Endothelial cell of umbilical vein (primary cell): ENCODE measurements at places on chromosomes 4 and X. TPM values are rescaled to one million over a fixed set of nuclear protein-coding genes. Genes with fewer than 3 reads are reported as not detected.

SRPK3 gene
- 0.18 and 0.40 TPM in 2 replicates for total RNA-seq

AKAP14 gene
- not detected in 2 replicates for total RNA-seq

TMEM271 gene
- total RNA-seq = not detected in 2 replicates

USP26 gene
- total RNA-seq = not detected in 2 replicates

FAM184B gene
- total RNA-seq = not detected in 2 replicates

ZNF185 gene
- 19.7 and 31.6 TPM in 2 replicates for total RNA-seq

OPRPN gene
- total RNA-seq = not detected in 2 replicates

HGFAC gene
- 0.42 and 0.49 TPM in 2 replicates for total RNA-seq

FAM9C gene
- not detected in 2 replicates for total RNA-seq

FABP2 gene
- total RNA-seq = not detected in 2 replicates

ALAS2 gene
- not detected in 2 replicates for total RNA-seq

PKD2 gene
- total RNA-seq = 27.0 and 33.5 TPM in 2 replicates

DNA sequence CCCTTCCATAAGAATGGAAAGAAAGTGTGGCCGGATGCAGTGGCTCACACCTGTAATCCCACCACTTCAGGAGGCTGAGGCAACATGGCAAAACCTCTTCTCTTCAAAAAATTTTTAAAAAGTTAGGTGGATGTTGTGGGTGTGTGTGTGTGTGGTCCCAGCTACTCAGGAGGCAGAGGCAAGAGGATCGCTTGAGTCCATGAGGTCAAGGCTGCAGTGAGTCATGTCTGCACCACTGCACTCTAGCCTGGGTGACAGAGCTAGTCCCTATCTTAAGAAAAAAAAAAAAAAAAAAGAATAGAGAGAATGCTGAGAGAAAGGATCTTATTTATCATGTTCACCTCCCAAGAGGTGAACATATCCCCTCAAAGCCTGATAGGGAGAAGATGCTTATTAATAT, 492.1 kb upstream of the SMIM31 start:
- DNase-seq = no peak

DNA sequence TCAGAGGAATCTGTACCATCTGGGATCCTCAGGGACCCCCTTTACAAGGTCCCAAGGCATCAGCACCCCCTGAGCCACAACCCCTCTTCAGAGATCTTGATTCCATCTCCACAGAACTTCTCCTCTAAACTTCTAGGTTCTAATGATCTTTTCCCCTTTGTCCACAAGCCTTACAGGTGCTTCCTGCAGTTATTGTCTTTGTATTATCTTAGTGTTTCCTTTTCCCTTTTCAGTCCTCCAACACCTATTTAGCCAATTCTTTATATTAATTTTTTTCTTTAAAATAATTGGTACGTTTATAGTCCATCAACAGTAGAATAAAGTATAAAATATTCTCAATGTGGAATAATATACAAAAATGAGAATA, 35.2 kb upstream of the FAM241A start:
- no peak for DNase-seq

- no peak for DNase-seq
These were observed 12.9 kb downstream of the DCAF8L1 start for GRCh38 chrX:27968352-27968751.

GRCh38 chr4:120853161-120853935, 69.2 kb downstream of the PRDM5 start:
- DNase-seq = no peak

- peak; percentile 13 for DNase-seq
These were observed 37.4 kb upstream of the SLC10A4 start for GRCh38 chr4:48445704-48446103.

DNA sequence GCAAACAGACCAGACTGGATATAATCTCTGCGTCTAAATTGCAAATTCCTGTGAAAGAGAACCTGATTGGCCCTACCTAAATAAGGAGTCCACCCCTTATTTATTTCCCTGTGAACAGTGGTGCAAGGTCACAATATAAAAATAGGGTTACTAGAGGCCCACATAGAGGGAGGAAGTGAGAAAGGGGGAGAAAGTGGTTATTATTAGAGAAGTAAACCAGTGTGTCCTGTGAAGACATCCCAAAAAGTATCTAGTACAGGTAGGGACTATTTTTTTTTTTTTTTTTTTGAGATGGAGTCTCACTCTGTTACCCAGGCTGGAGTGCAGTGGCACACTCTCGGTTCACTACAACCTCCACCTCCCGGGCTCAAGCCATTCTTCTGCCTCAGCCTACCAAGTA, 15.0 kb upstream of the FRYL start:
- no peak for DNase-seq

DNA sequence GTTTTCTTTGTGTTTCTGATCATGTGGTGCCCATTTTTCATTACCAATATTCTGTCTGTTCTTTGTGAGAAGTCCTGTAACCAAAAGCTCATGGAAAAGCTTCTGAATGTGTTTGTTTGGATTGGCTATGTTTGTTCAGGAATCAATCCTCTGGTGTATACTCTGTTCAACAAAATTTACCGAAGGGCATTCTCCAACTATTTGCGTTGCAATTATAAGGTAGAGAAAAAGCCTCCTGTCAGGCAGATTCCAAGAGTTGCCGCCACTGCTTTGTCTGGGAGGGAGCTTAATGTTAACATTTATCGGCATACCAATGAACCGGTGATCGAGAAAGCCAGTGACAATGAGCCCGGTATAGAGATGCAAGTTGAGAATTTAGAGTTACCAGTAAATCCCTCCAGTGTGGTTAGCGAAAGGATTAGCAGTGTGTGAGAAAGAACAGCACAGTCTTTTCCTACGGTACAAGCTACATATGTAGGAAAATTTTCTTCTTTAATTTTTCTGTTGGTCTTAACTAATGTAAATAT, 110.4 kb downstream of the IL13RA2 start:
- no peak for DNase-seq

- DNase-seq = no peak
These were observed 16.8 kb downstream of the RS1 start for GRCh38 chrX:18654875-18655836.

- no peak for DNase-seq
These were observed 124.3 kb upstream of the GALNT7 start for GRCh38 chr4:173044340-173044739.

DNA sequence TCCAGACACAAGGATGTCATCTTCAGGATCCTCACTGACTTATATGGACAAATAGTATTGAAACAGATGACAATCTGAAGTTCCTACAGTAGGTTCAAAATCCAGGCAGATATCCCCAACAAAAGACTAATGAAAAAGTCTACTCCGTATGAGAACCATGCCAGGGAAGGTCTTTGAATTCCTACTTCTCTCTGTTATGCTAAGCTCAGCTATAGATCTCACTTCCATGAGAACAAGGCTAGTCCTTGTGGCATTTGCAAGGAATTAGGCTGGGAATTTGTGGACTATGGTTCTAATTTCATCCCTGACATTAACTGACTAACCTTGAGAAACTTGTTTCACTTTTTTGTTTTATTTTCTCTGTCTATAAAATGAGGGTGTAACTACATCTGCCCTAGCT, 229.8 kb downstream of the IL1RAPL2 start:
- DNase-seq = no peak

DNA sequence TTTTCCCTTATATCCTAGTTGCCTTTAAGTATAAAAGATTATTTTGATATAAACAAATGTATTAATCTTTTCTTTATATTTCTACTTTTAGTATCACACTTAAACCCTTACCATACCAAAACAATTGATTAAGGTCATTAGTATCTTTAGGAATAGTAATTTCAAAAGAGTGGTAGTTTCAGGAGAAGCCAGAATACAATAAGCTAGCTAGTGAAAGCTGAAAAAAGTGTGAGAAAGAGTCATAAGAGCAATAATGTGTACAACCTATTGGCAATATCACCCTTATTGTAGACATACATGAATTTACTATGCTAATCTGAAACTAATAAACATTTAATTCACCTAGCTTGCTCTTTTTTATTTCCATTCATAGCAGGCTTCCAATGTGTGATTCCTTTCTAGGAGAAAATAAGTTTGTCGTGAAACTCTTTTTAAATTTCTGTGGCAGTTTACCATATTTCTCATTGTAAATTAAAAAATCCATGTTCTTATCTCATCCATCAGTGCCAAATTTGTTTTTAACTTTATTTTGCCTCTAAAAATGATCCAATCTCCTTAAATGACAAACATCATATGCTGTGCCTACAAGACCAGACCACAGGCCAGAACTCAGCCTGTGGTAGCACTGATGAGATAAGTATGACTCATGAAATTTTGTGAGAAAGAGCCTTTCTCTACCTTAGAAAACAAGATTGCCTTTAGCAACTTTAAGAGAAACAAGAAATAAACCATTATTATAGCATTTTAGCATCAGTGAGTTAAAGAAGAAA, 8.1 kb downstream of the NEK1 start:
- peak; percentile 31 for DNase-seq

DNA sequence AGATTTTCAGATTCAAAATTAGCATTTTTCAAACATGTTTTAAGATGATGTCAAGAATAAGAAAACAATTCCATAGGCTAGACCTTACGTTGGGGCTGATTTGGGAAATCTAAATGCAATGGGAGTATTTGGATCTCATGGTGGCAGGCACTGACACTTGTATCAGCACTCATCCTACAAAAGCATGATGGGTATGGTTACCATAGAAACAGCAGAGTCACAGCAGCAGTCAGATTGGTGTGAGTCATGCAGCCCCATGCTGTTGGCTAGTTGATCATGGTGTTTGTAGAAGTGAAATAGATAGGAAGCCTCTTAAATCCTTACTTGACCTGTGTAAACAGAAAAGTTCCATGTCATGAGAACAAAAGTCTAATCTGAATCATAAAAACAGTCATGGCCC, 1637.3 kb upstream of the PABPC4L start:
- peak; percentile 6 for DNase-seq

DNA sequence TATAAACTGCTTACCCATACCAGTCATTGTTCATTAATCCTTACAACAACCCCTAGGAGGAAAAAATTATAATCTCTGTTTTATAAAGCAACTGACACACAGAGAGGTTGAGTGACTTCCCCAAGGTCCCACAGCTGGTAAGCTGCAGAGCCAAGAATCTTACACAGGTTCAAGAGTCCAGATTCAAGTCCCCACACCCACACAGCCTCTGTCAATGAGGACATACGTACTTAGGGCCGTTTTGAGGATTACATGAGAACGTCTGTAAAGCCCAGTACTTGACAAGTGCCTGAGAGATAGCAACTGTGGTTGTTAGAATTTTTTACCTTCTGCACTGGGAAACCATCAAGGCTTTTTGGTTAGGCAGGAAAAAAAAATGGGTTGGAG, 556 bp upstream of the SLC25A43 start:
- no peak for DNase-seq

DNA sequence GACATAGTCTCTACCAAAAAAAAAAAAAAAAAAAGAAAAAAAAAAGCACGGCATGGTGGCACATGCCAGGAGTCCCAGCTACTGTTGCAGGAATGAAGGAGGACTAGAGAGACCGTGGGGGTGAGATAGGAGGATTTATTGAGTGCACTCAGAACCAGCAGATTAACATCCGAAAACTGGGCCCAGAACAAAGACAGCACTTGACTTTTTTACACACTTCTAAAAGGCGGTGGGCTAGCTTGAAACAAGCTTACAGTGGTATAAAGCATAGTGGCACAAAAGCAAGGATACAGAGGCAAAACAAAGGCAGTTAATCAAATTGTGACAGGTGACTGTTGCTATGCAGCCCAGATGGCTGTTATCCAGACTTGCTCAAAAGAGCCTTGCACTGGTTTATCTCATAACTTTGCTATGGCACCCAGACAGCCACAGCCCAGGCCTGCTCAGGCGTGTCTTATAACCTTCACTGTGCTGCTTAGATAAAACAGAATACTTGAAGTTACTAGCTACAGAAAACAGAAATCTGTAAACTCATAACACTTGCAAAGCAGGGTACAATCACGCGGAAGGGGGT, 9.9 kb upstream of the PI4K2B start:
- DNase-seq = peak; percentile 21

DNA sequence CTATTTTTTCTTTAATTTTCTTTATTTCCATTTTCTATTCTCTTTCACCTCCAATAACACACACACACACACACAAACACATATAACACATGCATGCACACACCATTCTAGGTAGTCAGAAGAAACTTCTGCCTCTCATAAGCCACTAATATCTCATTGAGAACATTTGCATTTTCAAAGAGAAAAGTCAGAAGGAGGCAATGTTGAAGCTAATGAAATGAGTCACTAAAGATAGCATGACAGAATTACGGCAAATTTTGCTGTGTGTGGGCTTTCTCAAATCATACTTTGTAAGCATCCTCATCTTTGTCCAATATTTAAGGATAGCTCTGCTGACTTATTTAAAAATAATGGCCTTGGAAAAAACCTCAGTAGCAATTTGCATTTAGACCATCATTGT, 291.3 kb downstream of the GUCY2F start:
- no peak for DNase-seq

DNA sequence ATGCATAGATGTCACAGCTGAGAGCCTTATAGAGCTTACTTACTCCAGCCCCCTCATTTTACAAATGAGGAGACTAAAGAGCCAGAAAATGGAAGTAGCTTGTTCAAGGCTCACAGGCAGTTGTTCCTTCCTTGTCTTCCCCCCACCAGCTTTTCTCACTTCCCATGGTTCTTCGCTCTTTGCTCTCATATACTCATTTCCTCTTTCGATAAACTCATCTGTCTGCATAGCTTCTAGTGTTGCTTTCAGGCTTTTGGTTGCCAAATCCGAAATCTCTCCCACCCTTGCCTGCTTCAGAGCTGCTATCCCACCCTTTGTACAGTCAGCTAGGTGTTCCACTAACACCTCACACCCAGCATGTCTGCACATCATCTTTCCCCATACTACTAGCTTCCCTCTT, 25.0 kb upstream of the GJB1 start:
- DNase-seq = no peak

DNA sequence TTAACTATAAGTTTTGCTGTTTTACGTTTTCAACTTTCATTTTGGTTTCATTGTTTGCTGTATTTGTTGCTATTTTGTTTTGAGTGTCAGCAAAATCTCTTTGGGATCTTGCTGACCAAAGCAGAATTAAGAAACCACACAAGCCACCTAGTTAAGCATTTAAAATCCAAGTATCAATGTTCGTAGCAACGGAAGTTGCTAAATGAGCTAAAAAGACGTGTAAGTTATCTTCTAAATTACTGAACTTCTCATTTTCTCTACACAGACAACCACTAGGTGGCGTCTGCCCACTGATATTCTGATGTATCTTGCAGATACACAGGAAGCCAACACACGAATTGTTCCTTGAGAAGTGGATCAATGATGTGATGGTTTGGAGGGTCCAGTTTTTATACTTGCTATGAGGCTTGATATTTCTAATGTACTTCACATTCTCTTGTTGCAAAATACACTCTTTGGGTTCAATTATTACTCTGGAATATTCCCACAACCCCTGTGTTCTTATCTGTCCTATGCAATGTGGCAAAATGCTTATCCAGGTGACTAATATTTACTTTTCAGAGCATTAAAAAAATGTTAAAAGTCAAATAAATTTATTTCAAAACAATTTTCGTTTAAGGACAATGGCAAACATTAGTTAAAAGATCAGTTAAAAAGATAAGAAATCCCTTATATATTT, 250.5 kb downstream of the TECRL start:
- DNase-seq = peak; percentile 36
